ENCODE measurements at places on chromosomes 3 and 15.

DNA sequence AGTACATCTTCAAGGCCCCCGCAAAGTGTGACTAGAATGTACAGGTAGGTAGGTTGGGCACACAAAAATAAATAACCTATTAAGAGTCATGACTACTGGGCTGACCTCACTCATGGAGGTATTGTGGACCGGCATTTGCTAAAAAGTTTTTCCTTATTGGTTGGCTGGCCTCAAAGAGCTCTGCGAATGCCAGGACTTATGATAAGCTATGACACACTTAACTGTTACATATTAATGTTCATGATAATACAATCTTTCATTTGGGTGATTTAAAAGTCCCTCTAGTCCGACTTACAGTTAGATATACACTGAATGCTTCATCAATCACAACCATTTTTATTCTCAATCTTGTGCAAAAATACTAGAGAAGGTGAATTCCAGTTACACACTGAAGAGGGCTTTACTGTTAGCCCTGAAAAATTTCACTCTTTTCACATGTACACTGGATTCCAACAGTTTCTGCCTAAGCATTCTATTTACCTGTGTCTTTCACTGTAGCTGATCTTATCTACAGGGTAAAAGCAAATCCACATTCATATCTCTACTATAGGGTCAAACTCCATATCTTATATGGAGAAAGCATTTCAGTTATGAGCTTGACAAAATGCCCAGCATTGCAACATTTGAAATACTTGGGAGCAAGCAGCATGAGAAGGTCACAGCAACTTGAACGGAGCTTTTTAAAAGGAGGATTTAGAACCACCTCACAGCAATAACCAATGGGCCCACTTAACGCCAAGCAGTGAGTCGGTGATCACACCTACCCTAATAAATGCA lies 329.1 kb downstream of the FOXP1 start:
- no peak for DNase-seq

- no peak for DNase-seq
These were observed 63.4 kb upstream of the LINGO1 start for GRCh38 chr15:77695961-77696582.

DNA sequence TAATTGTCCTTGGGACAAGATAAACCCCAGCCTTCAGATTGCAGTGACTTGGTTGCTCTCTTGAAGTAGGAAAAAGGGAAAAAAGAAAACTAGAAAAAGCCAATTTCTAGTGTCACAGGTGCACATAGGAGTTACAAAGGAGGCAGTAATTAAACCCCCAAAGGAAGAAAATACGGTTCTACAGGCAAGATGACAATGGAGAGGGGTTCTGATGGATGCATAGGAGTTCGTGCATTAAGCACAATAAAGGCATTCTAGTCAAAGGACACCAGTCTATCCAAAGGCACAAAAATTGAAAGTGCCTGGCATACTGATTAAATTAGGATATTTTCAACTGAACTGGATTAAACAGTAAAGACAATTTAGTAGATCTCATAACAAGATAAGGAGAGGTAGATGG lies 31.6 kb upstream of the MTMR14 start:
- no peak for DNase-seq

- peak; percentile 23 for DNase-seq
These were observed 297.3 kb upstream of the PROK2 start for GRCh38 chr3:72082186-72082715.

GRCh38 chr3:83131236-83131635 lies 1369.8 kb upstream of the GBE1 start:
- DNase-seq, result no peak

DNA sequence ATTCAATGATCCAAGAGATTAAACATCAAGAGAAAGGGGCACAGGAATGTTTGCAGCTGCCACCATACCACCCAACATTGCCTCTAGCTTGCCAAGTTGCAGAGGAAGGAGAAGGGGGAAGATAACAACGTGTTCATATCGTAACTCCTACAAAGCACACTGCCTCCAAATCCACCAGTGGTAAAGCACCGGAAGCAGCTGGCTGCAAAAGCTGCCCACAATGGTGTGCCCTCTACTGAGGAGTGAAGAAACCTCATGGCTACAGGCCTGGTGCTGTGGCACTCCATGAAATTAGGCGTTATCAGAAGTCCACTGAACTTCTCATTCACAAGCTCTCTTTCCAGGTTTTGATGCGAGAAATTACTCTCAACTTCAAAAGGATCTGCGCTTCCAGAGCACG lies 263.9 kb upstream of the STT3B start:
- peak; percentile 18 for DNase-seq

DNA sequence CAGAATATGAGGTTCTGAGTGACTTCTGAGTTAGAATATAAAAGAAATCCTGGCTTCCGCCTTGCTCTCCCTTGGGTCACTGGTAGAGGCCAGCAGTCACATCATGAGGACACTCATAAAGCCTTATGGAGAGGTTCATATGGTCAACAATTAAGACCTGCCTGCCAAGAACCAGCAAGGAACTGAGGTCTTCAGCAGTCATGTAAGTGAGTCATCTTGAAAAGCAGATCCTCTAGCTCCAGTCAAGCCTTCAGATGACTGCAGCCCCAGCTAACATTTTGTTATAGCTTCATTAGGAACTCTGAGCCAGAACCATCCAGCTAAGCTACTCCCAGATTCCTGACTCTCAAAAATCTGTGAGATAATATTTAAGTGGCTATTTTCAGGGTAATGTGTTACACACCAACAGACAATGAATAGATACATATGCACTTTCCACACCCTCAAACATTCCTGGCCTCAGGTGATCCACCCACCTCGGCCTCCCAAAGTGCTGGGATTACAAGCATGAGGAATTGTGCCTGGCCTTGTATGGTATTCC lies 447.2 kb downstream of the SHQ1 start:
- no peak for DNase-seq

- DNase-seq, result no peak
These were observed 288.0 kb downstream of the EPHA3 start for GRCh38 chr3:89395456-89395855.

GRCh38 chr15:64558460-64559179 lies 98.2 kb downstream of the ZNF609 start:
- DNase-seq, result no peak

DNA sequence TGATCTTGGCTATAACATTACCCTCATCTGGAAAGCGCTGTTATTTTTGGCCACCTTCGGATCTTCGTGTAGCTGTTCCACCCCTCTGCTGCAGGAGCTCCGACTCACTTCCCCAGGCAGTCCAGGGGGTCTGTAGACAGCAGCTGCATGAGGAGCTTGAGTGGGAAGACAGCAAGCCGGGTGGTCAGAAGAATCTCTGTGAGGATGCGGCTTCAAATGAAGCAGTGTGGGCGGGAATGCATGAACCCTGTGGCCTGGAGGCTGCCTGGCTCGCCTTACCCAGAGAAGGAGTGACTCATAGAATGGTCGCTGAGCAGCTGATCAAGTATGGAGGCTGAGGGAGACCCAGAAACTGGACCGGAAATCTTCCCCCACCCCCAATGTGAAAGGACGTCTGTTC lies 45.2 kb upstream of the NR2F2 start:
- no peak for DNase-seq

- no peak for DNase-seq
These were observed 26.7 kb downstream of the AQP9 start for GRCh38 chr15:58164926-58165325.

- no peak for DNase-seq
These were observed 55.6 kb downstream of the NEK11 start for GRCh38 chr3:131082246-131082645.

DNA sequence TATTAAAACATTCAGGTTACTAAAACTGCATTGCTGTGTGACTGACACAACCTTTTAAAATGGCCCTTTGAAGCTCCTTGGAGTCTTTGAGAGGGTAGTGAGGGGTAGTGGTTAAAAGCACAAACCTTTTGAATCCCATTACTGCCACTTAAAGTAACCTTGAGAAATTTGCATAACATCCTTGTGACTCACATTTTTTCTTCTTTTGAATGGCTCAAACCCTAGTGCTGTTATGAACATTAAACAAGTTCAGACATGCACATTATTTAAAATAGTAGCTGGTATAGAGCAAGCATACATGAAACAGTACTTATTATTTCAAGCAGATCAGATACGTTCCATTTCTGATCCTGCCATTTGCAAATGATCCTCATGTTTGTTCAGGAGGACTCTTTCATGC lies 3.7 kb upstream of the CLDN1 start:
- no peak for DNase-seq

- DNase-seq, result no peak
These were observed 152.3 kb downstream of the IGF1R start for GRCh38 chr15:98800437-98801233.

DNA sequence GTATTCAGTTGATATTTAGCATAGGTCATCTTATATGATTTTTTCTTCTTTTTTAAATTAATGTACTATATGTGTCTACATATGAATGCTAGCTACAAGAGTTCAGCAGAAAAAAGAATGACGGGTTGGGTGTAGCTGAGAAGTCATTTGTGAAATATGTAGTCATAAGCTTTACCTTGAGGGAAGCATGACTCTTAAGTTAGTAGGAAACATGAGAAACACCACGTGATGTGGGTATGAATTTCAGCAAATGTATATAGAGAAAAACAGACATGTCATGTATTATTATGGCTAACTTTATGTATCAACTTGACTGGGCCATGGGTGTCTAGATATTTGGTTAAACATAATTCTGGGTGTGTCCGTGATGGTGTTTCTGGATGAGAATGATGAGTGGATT lies 125.0 kb downstream of the RAP2B start:
- DNase-seq, result no peak

DNA sequence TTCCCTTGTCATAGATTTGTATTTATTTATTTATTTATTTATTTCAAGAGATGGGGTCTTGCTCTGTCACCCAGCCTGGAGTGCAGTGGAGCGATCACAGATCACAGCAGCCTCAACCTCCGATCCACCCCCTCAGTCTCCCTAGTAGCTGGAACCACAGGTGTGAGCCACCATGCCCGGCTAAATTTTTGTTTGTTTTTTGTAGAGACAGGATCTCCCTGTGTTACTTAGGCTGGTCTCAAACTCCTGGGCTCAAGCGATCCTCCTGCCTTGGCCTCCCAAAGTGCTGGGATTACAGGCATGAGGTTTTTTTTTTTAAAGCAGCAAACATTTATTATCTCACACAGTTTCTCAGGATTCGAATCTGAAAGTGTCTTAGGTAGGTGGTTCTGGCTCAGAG lies 2.5 kb downstream of the TTBK2 start:
- DNase-seq, result no peak

- no peak for DNase-seq
These were observed 33.7 kb downstream of the ANXA2 start for GRCh38 chr15:60363903-60364611.

GRCh38 chr15:40927495-40927872 lies 1.7 kb upstream of the DLL4 start:
- no peak for DNase-seq

GRCh38 chr3:13121553-13122001 lies 48.3 kb upstream of the IQSEC1 start:
- DNase-seq, result no peak

GRCh38 chr3:149234671-149235245 lies 13.1 kb upstream of the CP start:
- no peak for DNase-seq

DNA sequence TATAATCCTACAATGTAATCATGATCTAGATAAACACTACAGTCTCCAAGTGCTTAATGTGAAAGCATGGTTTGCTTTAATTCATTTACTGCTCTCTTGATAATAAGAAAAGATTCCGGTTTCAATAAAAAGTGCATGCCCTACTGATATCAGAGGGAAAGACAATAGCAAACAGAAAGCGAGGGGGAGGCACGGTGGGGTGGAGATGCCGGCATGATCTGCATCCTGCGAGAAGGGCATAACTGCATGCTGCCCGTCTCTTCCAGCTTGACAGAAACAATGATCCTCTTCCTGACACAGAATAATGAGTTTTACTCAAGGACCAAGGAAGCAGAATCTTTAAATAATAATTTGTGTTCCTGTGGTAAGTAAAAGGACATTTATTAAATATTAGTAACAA lies 51.7 kb downstream of the GOLIM4 start:
- no peak for DNase-seq

DNA sequence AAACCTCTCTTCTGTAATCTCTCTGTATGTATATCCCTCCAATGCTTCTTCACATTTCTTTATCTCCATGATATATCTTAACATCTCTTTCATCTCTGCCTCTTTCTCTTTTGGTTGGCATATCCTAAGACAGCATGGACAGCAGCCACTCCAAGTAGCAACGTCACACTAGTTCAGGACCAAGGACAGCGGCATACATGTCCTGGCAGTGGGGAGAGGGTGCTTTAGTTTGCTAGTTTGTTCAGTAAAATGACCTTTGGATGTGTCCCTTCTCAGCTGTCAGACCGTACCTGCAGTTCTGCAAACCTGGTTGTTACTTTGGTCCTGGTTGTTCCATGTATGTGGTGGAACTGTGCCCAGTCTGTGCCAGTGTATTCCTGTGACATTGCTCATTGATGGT lies 225.6 kb upstream of the ROPN1 start:
- no peak for DNase-seq

GRCh38 chr3:102259663-102260062 lies 175.2 kb upstream of the ZPLD1 start:
- no peak for DNase-seq

GRCh38 chr3:193996641-193997089 lies 139.3 kb upstream of the HES1 start:
- DNase-seq, result no peak

GRCh38 chr15:45544266-45545023 lies 21.9 kb upstream of the SLC30A4 start:
- no peak for DNase-seq

GRCh38 chr15:42707068-42707467 lies 29.9 kb downstream of the CDAN1 start:
- no peak for DNase-seq

- DNase-seq, result no peak
These were observed 14.5 kb upstream of the CAPN3 start for GRCh38 chr15:42344763-42345162.

GRCh38 chr3:124565013-124565412 lies 165.2 kb upstream of the UMPS start:
- DNase-seq, result peak; percentile 64

DNA sequence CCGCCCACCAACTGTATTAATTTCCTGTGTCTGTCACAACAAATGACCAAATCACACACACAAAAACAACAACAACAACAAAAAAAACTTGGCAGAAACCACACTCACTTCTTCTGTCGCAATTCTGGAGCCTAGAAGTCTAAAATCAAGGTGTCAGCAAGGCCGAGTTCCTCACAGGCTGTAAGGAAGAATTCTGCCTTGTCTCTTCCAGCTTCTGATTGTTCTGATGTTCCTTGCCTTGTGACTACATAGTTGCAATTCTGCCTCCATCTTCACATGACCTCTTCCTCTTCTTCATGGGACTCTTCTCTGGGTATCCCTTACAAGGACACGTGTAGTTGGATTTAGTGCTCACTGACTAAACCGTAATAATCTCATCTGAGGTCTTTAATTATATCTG lies 61.4 kb downstream of the IL12A start:
- DNase-seq, result no peak

Measured in CD4-positive, alpha-beta T cell treated with Interleukin-4 for 1 hour (primary cell).